CD4-positive, alpha-beta T cell treated with Interleukin-4 for 4 hours (primary cell): ENCODE measurements at places on chromosomes 4 and X.

DNA sequence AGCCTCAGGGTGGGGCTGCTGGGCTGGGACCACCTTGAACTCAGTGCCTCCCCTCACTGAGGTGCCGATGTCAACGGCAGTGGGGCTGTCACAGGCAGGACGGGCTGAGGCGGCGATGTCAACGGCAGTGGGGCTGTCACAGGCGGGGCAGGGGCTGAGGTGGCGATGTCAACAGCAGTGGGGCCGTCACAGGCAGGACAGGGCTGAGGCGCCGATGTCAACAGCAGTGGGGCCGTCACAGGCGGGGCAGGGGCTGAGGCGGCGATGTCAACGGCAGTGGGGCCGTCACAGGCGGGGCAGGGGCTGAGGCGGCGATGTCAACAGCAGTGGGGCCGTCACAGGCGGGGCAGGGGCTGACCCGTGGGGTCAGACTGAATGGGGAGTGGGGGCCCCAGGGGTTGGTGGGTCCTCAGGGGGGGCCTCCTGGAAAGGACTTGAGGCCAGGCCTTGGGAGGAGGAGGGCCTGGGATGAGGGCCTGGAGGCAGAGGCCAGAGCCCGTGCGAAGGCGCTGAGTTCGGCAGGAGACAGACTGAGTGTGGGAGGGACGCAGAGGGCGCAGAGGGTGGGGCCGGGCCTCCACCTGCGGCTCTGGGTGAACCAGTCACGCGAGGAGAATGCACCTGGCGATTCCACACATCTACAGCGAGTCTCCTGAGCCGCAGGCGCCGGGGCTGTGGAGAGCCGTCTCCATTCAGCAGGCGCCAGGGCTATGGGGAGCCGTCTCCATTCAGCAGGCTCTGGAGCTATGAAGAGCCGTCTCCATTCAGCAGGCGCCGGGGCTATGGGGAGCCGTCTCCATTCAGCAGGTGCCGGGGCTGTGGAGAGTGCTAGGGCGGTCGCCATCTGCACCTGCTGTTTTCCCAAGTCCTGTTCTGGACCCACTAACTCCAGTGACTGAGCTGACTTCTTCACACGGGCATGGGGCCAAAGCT, 22.9 kb downstream of the ATP5ME start:
- DNase-seq = no peak

DNA sequence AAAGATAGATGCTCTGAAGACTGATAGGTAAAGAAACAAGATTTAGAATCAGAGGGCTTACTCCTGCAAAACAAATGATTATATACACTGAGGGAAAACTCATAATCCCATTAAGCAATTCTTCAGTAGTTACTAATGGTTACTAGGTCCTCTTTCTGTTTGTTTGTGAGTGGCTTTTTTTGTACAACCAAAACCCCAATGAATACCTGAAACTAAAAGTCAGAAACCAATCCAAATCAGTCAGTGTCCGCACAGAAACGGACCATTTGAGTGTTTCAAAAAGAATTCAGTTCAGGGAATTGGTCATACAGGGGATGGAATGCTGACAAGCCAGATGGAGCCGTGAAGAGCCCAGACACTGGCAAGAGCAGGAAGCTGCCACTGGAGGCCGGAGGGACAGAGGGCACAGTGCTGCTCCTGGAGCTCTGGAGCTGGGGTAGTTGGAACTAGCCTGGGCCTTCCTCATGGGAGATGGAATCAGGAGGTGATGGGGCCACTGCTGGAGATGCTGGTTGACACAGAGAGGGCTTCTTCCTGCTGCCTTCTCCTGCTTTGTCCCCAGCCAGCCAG, 31.9 kb downstream of the SETD7 start:
- no peak for DNase-seq

- DNase-seq = no peak
Observed at GRCh38 chr4:154305616-154306015, 186.0 kb downstream of the DCHS2 start.

GRCh38 chrX:21975812-21976211, 35.3 kb downstream of the SMS start:
- no peak for DNase-seq
